ENCODE measurements at places on chromosomes 6 and 20. TPM values are rescaled to one million over a fixed set of nuclear protein-coding genes. Genes with fewer than 3 reads are reported as not detected.

JPH2 gene
- 4.9 TPM for polyA plus RNA-seq

C20orf144 gene
- polyA plus RNA-seq = 0.20 TPM

PFDN6 gene
- polyA plus RNA-seq = 46.7 TPM

DNA sequence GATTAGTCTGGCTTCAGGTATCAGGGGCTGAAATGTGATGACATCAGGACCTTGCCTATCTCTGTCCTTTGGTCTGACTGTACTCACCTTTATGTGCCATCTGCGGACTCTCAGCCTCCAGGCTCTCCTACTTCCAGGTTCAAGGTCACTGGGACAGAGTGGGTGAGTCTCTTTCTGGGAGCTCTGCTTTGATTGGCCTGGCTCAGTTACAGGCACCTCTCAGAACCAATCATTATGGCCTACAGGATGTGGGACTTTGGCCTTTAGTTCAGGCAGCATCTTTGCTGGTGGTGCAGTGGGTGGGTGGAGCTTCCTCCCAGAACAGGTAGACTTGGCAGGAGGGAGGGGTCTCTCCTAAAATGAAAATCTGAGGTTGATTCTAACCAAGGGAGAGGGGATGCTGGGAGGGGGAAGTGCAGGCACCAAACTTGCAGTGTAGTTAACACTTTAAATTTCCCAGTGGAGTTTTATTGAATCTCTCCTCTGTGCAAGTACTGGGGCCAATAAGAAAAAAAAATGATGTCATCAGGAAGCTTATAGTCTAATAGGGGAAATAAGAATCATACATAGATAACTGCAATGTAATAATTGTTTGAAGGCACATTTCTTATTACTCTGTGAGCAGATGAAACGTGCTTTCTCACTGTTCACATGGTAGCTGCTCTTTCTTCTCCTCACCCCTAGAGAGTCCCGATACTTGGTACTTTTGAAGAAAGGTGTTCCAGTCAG, 53.4 kb downstream of the SLC24A3 start:
- DNase-seq = no peak

DNA sequence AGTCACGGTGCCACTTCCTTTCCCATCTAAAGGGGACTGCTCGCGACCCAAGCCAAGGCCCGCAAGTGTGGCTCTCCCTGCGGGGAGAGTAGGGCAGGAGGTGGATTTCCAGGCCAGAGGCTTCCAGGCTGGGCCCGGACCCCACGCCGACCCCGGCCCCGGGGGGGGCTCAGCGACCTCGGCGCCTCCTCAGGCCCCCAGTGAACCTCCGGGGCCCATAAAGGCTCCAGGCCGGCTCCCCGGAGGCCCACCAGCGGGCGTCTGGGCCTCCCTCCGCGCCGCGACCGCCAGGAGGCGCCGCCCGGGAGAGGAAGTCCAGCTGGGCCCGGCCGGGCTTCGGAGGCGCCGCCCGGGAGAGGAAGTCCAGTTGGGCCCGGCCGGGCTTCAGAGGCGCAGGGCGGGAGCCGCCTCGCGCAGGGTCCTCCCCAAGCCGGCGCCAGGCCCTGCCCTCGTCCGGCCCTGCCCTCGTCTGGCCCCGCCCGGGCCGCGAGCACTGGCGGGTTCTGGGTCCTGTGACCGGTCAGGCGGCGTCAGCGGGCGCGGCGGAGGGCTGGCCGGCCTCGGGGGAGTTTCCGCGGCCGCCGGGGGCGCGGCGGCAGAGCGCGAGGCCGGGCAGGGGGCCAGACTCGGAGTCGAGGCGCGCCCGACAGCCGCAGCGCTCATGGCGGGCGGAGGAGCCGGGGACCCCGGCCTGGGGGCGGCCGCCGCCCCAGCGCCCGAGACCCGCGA, at the start of gene RAB32:
TSS of gene RAB32 (plus strand) at position 623 of the 729 bp plus-strand sequence. CDS start at position 662, 39 bp downstream.
- DNase-seq = peak; percentile 95

DNA sequence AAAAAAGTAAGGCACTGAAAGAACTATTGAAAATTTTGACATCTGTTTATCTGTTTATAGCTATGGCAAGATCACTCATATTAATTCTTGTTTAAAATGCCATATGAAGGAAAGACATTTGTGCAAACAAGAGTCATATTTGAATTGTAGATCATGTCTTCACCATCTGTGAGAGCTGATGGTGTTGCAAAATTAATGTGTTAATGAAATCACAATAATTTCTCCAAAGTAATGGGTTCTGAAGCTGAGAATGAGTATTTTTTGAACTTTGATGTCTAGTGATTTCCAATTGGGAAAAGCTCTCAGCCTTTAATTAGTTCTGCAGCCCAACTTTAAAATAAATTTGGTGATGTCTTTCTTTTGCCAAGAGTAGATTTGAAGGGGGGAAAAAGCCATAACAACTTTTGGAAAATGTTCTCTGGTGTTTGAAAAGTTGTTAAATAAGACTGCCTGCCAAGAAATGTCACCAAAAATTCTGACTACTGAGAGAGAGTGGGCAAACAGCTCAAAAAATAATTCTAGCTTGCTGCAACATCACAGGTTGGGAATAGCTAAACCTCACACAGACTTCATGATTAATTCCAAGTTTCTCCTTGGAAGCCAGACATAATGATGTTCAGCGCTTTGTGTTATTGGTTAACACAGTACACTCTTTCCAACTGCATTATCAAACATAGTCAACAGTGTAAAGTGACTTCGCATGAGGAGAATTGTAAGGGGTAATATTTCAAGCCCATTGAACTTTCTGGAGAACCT, 142.6 kb downstream of the SOBP start:
- no peak for DNase-seq

DNA sequence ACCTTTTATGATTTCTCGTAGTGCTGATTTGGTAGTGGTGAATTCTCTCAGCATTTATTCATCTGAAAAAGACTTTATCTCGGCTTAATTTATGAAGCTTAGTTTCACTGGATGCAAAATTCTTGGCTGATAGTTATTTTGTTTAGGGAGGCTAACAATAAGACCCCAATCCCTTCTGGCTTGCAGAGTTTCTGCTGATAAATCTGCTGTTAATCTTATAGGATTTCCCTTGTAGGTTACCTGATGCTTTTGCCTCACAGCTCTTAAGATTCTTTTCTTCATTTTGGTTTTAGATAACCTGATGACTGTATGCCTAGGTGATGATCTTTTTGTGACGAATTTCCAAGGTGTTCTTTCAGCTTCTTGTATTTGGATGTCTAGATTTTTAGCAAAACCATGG, 388.7 kb downstream of the UTRN start:
- DNase-seq = no peak

DNA sequence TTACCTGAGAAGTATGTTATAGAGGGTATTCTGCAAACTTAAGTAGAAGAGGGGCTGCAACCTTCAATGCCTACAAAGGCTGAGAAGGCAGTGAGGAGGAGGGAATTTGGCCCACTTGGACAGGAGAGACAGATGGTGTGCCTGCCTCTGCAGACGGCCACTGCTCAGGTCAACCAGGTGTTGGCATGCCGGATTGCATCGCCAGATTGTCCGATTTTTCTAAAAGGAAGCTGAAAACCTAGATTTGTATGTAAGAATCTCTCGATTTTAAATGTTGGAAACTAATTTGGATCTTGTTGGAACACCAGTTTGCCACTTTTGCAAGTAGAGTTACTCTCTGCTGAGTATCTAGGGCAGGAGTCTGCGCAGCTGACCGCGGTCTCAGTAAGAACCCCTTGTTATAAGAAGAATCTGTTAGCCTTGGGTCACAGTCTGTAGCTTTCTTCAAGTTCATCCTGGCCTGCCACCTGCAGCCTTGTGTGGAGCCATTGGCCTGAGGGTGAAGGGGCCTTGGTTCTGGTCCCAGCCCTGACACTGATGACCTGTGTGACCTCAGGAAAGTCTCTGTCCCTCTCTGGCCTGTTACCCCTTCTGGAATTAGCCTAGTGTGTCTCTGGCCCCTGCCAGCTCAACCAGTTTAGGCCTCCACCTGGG, 54.4 kb downstream of the TGM2 start:
- DNase-seq = no peak

GRCh38 chr6:163782436-163783003, 368.0 kb downstream of the QKI start:
- DNase-seq = no peak

- no peak for DNase-seq
These were observed 20.0 kb upstream of the UBE2J1 start for GRCh38 chr6:89372506-89372901.

GRCh38 chr6:20221421-20221820, 9.2 kb upstream of the MBOAT1 start:
- no peak for DNase-seq

DNA sequence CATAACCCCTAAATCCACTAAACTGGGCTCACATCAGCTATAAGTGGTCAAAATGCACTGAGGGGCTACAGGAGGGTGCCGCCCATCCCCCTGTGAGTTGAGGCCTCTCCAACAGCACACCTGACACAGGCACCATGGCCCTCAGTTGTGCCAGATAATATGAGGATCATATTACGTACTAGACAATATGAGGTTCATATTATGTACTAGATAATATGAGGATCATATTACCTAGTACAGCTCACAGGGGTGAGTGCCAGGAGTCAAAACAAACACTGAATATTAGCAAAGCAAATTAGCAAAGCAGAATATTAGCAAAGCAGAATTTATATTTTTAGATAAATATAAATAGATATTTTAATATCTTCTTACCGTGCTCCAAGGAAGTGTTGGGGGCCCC, 35.3 kb downstream of the CD24 start:
- no peak for DNase-seq

- no peak for DNase-seq
These were observed 6.2 kb downstream of the LINC00237 start for GRCh38 chr20:21099751-21100577.

DNA sequence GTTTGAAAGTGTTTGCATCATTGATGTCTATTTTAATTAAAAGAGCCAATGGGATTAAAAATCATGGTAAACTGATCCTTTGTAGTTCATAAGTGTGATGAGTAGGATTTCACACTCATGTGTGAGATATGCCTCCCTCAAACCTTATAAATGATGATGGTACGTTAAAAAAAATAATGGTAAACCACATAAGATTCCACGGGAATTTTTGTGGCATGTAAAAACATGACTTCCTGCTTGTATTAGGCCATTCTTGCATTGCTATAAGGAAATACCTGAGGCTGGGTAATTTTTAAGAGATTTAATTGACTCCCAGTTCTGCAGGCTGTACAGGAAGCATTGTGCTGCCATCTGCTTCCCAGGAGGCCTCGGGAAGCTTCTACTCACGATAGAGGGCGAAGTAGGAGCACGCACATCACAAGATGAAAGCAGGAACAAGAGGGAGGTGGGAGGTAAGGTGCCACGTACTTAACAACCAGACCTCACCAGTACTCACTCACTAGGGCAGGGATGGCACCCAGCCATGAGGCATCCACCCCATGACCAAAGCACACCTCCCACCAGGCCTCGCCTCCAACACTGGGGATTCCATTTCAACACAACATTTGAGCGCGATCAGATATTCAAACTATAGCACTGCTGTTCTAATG, 187.6 kb upstream of the QKI start:
- no peak for DNase-seq

Data from fibroblast of lung (primary cell).